NCI-H226 (cell line): ENCODE measurements at places on chromosomes 16 and 17.
A peak's percentile ranks its signal among the peaks of the same experiment; 100 is the strongest.

DNA sequence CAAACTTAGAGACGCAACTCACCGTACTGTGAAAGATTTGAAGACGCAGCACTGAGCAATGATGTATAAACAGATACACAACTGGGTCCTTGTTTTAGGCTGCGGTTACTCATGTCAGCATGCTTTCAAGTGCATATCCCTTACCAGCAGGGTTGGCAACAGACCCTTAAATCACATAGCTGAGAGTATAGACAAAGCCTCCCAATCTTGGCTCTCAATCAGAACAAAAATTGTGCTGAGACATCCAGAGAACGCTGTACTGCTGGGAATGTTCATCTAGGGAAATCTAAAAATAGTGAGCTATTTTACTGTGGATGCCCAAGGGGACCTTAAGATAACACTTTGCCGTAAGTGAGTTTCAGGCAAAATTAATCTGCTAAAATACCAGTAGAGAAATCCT is 84.4 kb upstream of the NUDT7 start:
- DNase-seq: no peak

DNA sequence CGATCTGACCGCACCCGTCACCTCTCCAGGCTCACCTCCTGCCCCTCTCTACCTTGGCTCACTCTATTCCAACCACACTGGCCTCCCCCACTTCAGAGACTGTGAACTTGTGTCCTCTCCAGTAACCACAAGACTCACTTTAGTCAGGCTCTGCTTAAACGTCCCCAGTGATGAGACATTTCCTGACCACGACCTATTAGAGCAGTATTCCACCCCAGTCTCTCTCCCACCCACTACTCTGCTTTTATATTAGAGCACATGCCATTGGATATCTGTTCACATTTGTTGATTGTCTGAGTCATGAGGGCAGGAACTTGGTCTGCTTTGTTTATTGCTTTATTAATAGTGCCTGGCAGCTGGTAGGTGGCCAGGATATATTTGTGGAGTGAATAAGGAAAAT is 20.1 kb downstream of the COX11 start:
- DNase-seq: peak; percentile 92

DNA sequence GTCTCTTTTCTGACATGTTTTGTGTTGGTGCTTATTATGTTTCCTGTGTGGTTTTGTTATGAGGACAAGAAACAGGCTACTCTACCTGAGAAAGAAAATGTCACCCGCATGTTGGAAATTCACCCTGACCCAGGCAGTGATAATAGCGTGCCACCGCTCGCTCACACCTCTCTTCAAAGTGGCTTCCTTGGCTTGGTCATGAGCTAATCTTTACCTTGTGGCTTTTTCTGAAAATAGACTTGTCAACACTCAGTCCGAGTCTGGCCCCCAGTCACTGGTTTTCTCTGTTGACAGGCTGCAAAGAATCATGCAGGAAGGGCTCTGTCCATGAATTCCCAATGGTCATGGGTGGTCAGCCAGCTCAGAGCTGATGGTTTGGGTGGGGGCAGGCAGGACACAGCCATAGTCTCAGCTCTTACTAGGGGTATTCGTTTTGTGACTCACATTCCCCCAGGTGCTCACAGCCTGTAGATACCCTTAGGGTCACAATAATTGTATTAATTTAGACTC is 121.3 kb upstream of the CACNG5 start:
- DNase-seq: no peak

DNA sequence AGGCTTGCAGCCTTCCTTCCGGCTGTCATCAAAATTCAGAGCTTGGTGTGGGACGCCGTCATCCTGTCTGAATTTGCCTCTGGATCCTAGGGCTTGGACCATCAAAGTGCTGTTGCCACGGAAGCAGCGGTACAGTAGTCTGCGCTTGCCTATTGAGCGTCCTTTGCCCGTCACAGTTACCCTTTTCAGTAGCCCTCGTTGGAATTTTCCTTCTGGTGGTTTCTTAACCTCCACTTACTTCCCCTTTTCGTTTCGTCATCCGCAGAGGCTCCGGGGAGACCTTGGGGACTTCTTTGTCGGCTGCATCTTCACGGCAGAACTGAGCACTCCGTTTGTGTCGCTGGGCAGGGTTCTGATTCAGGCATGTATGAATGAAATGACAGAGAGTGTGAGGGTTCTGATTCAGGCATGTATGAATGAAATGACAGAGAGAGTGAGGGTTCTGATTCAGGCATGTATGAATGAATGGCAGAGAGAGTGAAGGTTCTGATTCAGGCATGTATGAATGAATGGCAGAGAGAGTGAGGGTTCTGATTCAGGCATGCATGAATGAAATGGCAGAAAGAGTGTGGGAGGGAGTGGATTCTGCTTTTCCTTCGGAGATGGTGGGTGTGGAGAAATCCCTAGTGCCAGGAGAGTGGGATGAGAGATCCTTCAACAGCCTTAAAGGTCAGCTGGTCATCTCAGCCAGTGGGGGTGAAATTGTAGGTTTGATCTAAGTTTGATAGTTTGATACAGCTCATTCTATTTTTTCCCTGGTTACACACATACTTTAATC is 8.0 kb downstream of the TLCD3A start:
- DNase-seq: no peak

GRCh38 chr17:83105512-83105911 is 26.1 kb downstream of the METRNL start:
- no peak for DNase-seq

GRCh38 chr16:86929057-86929871 is 350.9 kb downstream of the FOXL1 start:
- peak; percentile 99 for DNase-seq

GRCh38 chr16:4179020-4179419 is 62.8 kb upstream of the ADCY9 start:
- peak; percentile 70 for DNase-seq

- no peak for DNase-seq
These were observed at the start of gene GCGR for GRCh38 chr17:81803728-81804558. TSS of gene GCGR (plus strand) at chr17:81804150. CDS start at chr17:81809019, 4,869 bp downstream.

DNA sequence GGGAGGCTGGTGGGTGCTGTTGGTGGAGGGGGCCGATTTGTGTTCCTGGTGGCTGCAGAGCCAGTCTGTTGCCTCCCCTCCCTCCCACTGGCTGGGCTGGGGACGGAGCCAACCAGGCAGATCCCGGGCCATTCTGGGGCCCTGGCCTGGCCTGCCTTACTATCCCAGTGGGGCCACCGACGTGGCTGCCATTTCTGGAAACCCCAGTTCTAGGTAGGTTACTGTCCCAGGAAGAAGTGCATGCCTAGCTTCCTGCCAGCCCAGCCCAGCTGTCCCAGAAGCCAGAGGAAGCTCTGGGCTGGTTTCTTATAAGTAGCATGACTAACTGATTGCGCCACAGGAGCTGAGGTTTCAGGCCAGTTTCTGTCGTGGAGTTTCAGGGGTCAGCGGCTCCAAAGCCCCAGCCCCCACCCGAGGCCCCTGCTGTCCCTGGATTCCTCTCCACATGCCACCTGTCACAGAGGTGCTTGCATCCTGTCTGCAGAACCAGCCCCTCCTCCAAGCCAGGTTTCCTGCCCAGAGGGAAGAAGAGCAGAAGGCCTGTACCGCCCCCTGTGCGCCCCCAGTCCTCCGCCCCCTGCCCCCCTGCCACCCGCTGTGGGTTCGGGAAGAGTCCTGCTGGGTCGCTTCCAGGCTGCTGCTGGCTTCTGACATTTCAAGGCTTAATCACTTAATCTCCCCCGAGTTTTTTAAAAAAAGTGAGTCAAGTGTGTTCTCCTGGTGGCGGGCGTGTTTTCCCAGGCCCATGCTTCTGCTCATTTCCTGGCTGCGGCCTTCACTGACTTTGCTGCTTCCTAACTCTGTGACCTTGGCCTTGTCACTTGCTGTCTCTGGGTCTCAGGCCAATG is 13.2 kb downstream of the IL4R start:
- DNase-seq: peak; percentile 72

- DNase-seq: no peak
These were observed 11.7 kb downstream of the ABCC1 start for GRCh38 chr16:15961060-15961511.
